ENCODE measurements at places on chromosomes 11 and 22. TPM values are rescaled to one million over a fixed set of nuclear protein-coding genes. Genes with fewer than 3 reads are reported as not detected.

Gene ZP1
- not detected for total RNA-seq

Gene PRODH
- total RNA-seq = 0.46 TPM

Gene KBTBD3
- total RNA-seq = 5.0 TPM

Gene CARD16
- 8.0 TPM for total RNA-seq

Gene KDELR3
- 0.33 TPM for total RNA-seq

Gene OR4A47
- not detected for total RNA-seq

Gene C11orf16
- not detected for total RNA-seq

Gene KCNJ5
- total RNA-seq = 0.04 TPM

Gene HSPB2
- not detected for total RNA-seq

Gene LYVE1
- not detected for total RNA-seq

Gene CUL5
- 42.9 TPM for total RNA-seq

Gene VPS11
- total RNA-seq = 26.0 TPM

GRCh38 chr22:28029201-28029948 is 110.3 kb upstream of the PITPNB start:
- no peak for DNase-seq

- no peak for DNase-seq
Measured at GRCh38 chr11:40338739-40339138, 1120.7 kb downstream of the LRRC4C start.

DNA sequence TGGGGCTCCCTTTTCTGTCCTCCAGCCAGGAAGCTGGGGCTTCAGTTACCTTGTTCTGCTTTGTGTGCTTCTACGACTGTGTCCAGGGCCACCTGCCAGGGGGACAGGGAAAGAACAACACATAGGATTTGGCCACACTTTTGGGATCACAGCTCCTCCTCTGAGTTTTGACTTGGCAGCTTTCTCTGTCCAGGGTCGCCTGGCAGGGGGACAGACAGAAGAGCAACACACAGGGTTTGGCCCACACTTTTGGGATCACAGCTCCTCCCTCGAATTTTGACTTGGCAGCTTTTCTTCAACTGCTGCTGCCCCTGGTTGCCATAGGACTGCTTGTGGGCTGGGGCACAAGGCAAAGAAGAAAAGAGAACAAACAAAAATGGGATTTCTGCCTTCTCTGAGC is 19.1 kb downstream of the INCENP start:
- no peak for DNase-seq

GRCh38 chr11:35131886-35132285 is 7.1 kb upstream of the CD44 start:
- DNase-seq = no peak

DNA sequence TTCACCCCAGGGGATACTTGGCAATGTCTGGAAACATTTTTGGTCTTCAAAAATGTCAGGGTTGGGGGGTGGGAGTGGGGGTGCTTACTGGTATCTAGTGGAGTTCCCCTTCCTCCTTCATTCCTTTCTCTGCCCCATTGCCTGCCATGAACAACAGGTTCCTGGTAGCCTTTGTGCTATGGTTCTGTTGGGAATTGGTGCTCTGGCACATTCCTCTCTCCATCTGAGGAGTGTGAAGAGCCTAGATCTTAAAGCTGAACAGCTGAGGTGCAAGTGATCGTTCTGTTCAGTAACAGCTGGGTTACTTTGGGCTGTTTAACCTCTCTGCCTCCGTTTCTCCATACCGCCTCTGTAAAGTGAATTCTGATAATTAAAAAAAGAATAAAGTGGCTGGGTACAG is 64.3 kb downstream of the C22orf31 start:
- DNase-seq = no peak

- no peak for DNase-seq
Measured at GRCh38 chr11:94722735-94723134, 45.4 kb upstream of the AMOTL1 start.

GRCh38 chr11:27233654-27234042 is 129.4 kb downstream of the CCDC34 start:
- no peak for DNase-seq

DNA sequence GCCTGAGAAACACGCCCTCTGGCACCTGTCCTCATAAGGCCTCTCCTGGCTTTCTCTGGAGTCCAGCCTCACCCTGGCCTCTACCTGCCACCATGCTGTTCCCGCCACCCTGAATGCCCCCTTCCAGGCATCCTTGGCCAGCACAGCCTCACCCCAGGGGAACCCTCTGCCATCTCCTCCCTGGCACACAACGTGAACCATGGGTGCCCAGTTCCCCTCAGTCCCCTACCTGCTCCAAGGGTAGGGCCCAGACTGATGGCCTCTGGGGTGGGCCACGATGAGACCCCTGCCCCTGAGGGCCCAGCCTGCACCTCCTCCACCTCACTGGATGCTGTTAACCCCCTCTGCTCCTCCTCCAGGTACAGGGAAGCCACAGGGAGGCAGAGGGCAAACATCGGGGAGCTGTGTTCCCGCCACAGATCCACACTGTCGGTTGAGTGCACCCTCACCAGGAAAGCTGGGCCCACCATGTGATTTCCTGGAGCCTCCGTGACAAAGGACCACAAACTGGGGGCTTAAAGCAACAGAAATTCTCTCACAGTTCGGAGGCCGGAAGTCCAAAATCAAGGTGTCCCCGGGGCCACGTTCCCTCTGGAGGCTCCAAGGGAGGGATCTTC is 169.6 kb downstream of the BRD1 start:
- DNase-seq = no peak

DNA sequence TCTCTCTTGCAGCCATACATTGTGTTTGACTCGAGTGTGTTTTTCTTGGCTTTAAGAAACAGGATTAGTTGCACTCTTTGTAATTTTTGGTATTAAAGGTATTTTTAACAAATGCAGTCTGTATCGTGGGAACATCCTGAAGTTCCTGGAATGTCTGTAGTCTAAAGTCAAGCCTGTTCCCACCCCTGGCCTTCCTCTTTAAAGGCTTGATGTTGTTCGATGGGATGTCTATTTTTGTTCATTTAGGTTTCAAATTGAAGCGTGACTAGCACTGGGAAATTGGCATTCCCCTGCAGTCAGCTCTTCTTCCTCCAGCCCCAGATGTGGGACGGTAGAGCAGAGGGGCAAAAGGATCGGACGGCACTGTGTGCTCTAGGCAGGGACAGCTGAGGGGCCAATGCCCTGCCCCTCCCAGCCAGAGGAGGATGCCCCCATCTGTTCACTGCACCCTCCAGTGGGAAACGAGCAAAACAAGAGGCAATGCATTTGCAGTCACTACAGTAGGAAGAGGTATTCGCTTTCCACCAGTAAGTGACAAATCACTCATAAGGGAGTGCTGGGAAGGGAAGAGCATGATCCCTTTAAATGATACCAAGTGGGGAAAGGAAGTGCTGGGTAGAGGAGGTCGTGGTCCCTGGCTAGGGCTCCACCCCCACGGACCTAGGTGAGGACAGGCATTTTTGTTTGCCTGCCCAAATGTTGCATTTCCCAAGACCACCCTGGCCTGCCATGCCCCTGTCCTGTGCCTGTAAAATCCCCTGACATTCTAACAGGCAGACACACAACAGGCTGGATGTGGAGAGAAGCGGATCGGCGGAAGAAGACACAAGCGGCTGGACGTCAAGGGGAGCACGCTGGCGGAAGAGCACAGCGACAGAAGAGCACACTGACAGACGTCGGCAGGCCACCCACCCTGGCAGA is 47.4 kb upstream of the SEPTIN5 start:
- DNase-seq = no peak

GRCh38 chr11:118230088-118230487 is 5.3 kb upstream of the JAML start:
- DNase-seq = peak; percentile 31

DNA sequence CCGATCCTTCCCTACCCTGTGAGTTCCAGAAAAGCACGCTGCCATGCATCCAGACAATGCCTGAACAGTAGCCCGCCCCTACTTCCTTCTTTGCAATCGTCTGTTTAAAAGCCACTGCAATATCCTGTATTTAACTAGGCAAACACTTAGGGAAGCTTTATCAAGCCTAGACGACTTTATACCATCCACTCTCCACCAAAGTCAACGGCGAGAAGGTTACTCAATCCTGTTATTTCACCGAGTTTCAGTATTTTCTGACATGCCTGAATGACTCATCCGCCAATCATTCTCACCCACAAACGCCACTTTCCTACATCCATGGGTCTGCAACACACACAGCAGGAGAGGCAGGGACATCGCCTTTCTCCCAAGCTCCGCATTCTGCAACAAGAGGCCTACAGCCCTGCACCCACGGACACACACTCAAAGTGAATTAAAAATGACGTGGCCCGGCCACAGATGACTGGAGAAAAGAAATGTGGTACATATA is 9.3 kb downstream of the CELSR1 start:
- no peak for DNase-seq

- DNase-seq = peak; percentile 25
Measured at GRCh38 chr11:75492181-75492820, 33.4 kb downstream of the GDPD5 start.

DNA sequence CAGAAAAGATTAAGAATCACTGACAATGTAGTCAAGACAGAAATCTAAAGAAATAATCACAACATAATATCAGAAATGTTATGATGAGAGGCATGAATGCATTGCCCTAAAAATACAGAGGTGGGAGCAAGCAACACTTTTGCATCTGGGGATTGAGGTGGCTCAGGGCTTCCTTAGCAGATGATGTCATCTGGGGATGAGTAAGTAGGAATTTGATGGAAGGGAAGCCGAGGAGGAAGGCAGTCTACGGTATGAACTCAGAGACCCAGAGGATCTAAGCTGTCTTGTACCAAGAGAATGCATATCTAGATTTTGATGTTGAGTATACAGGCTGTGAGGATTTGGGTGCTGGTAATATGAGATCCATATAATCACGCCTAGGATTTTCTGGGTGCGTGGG is 193.0 kb upstream of the SNX19 start:
- DNase-seq = no peak

- no peak for DNase-seq
Measured at GRCh38 chr22:39655004-39655579, 84.5 kb downstream of the CACNA1I start.

GRCh38 chr11:2574043-2574552 is 125.7 kb downstream of the KCNQ1OT1 start:
- DNase-seq = no peak

GRCh38 chr11:57903441-57904123 is 120.1 kb upstream of the OR9Q1 start:
- no peak for DNase-seq

DNA sequence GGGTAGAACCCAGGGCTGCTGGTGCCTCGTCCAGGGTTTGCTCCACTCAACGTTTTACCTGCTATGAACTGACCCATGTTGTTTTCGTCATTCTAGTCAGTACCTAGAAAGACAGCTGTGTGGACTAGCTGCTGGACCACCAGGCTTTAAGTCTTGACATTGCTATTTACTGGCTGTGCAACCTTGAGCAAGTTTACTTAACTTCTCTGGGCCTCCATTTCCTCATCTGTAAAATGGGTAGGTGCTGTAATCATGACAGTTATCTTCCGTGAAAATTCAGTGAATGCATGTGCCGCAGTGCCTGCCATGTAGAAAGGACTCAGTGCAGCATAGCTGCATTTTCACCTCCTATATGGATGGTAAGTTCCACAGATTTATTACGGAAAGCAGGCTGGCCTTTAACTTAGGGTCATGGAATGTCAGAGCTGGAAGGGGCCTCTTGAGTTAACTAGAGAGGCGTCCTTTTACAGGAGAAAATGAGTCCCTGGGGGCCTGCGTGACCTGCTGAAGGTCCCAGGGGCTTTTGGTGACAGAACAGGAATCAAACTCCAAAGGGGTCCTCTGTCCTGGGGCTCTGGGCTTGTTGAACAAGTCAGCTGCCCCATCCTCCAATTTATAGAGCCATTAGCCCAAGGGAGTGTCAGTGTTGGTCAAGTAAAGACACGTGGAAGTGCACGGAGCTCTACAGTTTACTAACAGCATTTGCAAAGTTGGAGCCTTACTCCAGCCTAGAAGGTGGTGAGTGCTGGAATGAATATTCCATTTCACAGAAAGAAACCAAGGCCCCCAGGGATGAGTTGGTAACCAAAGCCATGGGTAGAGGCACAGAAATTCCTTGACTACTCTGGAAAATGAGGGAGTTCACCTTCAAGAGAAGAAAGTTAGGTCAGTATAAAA is 12.0 kb upstream of the MALAT1 start:
- no peak for DNase-seq

DNA sequence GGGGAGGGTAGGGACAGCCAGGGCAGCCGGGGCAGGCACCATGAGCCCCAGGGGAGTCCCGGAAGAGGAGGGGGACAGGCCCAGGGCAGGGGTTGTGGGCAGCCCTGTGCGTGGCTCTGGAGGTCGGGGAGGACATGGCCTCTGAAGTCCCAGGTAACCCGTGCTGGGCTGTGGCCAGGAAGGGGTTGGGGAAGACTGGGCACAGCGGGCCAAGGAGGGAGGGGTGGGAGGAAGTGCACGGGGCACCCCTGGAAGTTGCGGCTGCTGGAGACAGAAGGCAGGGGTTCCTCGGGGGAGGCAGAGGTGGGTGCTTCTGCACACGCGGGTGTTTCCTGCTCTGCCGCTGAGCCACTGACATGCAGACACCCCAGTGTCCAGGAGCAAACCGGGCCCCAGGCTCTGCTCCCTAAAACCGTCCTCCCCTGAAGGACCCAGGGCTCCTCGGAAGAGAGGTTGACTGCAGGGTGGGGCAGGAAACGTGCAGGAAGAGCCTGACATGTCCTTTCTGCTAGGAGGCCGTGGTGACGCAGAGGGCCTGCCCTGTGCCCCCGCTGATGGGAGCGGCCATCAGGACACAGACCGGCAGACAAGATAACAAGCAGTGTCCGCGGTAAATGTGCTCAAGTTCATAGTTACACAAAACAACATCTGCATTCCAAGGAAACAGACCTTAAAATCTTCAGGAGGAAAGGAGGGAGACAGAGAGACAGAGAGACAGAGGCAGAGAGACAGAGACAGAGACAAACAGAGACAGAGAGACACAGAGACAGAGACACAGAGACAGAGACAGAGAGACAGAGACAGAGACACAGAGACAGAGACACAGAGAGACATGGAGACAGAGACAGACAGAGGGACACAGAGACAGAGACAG is 5.7 kb downstream of the TNNI2 start:
- peak; percentile 46 for DNase-seq

DNA sequence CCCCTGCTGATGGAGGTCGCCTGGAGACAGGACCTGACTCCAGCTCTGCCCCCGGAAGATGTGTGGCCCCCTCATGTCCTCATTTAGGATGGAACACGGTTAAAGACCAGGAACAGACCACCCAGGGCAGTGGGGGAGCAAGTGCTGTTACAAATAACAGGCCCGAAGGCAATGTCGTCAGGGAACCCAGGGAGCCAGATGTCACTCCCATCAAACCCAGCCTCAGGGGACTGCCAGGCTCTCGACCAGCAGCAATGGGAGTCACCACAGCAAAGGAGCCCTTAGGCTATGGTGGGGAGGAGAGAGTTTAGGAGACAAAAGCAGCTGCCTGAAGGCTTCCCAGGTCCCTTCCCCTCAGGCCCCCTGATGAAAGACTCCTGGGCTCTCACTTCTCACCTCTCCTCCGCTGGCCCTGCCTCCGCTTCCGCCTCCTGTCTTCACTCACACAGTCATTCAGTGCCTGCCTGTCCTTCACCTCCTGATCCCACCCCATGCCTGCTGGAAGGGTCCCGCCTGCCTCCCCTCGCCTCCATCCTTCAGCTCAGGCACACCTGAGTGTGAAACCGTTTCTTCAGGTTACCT is 4.4 kb downstream of the RPS19BP1 start:
- DNase-seq = no peak

DNA sequence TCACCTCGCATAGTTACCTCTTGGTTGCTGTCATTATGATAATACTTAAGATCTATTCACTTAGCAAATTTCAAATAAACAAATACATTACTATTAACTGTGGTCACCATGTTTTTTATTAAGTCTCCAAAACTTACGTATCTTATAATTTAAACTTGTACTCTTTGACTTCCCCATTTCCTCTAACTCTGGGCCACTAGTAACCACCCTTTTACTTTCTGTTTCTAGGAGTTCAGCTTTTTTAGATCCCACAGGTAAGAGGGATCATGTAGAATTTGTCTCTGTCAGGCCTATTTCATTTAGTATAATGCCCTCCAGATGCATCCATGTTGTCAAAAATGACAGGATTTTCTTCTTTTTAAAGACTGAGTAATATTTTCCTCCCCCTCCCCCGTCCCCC is 212.4 kb upstream of the C11orf87 start:
- DNase-seq = no peak

All from CD8-positive, alpha-beta memory T cell (primary cell).